G401 (cell line): ENCODE measurements at places on chromosomes 2 and 18. TPM values are rescaled to one million over a fixed set of nuclear protein-coding genes. Genes with fewer than 3 reads are reported as not detected.

Gene RGPD3
- 0.81 and 1.3 TPM in 2 replicates for total RNA-seq

Gene SUPT7L
- total RNA-seq = 19.0 and 29.8 TPM in 2 replicates

Gene MEP1B
- not detected in 2 replicates for total RNA-seq

Gene REG1B
- not detected in 2 replicates for total RNA-seq

Gene CHRND
- total RNA-seq = not detected in 2 replicates

Gene HOXD13
- total RNA-seq = 0.43 TPM in 1 of 2 replicates, not detected in the other

Gene STPG4
- total RNA-seq = not detected in 2 replicates
